ENCODE measurements at places on chromosomes 11 and 22.
A peak's percentile ranks its signal among the peaks of the same experiment; 100 is the strongest.

- no peak for DNase-seq
Observed at GRCh38 chr11:133987171-133987570, 30.4 kb upstream of the IGSF9B start.

DNA sequence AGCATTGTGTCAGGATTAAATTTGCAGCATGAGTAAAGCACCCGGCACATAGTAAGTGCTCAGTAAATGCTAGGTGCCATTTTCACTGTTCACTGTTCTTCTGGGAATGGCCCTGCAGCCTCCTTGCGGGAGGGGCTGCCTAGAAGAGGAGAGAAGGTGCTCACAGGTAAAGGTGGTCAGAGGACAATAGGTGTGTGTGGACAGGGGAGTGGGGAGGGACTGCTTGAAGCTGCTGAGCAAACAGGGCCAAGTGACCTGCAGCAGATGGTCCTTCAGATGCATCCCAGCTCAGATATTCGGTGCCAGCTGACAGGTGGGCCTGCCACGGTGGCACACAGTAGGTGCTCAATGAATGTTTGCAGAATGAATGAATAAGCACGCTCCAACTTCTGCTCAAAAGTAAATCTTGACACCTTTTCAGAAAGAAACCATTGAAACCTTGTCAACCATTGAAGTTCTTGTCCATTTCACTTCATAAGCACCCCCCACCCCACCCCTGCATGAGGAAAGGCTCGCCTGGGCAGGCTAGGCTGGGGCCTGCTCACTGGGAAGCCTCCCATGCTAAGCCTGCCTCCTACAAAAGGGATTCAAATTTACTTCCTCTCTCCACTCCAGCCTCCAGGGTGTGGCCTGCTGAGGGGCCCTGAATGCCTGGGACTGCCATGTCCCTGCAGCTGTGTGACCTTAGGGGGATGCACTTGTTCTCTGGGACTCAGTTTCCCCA, 1.6 kb downstream of the KIAA0930 start:
- DNase-seq: peak; percentile 76

- no peak for DNase-seq
Observed at GRCh38 chr11:107688322-107688918, 23.4 kb downstream of the SLN start.

DNA sequence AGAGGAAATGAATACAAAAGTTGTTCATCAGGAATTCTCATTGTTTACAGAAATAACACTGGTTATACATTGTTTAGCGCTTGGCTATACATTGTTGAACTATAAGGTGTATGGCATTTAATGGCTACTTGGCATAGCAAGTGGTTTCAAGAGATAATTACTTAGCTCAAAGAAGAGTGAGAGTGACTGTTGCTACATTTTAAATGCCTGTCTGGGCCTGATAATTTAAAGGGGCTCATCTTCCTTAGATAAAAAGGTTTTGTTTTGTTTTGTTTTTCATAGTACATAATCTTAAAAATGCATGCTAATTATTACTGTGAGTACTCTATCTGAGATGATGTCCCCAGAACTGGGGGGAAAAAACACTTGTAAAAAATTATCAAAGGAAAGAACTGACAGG, 1.5 kb upstream of the SMPD1 start:
- DNase-seq: no peak

DNA sequence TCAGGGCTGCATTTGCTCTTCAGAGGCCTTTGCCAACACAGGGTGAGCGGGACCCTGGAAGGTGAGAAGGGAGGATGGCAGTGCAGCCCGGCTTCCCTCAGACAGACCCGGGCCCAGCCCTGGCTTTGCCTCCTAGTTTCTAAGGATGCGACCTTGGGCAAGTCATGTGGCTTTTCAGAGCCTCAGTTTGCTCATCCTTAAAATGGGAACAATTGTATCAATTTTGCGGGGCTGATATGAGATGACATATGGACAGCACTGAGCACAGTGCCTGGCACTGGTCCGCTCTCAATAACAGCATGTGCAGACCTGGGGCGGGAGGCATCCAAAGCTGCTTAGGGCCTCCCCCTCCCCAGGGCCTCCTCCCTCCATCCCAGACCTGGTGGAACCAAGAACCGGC, 74.7 kb upstream of the THY1 start:
- no peak for DNase-seq

DNA sequence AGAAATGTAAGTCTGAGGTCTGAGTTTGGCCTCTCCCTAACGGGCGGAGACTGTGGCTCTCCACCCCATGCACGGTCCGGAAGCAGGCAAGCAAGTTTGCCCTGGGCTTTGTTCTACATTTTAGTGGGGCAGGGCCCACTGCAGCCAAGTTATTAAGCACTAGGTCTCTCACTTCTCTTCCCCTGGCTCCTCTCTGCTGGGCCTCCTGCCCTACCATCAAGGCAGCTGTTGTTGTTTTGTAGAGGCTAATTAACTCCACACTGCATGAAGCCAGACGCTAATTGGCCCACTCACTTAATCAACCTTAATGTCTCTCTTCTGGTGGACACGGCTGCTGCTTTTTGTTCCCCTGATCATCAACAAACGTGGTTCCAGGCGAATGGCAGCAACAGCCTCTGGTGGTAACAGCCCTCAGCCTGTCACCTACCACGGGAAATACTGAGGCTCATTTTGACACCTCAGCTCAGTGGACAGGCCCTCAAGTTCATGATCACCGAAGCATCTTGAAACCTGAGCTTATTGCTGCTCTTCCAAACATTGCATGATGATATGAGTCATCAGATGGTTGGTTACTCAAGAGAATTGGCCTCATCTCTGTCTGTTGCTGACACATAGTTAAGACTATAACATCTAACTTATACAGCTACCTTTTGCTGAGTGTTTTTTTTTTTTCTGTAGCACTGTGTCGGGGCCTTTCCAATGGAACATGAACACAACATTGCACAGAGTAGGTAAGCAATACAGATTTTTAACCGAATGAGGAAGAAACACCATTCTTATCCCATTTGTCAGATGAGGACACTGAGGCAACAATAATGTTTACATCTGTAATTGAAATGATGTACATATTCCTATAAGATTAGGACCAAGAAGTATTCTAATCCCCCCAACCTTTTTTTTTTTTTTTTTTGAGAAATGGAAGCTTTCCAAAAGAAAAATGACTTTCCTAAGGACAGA, 20.8 kb upstream of the LMO2 start:
- DNase-seq: peak; percentile 96

DNA sequence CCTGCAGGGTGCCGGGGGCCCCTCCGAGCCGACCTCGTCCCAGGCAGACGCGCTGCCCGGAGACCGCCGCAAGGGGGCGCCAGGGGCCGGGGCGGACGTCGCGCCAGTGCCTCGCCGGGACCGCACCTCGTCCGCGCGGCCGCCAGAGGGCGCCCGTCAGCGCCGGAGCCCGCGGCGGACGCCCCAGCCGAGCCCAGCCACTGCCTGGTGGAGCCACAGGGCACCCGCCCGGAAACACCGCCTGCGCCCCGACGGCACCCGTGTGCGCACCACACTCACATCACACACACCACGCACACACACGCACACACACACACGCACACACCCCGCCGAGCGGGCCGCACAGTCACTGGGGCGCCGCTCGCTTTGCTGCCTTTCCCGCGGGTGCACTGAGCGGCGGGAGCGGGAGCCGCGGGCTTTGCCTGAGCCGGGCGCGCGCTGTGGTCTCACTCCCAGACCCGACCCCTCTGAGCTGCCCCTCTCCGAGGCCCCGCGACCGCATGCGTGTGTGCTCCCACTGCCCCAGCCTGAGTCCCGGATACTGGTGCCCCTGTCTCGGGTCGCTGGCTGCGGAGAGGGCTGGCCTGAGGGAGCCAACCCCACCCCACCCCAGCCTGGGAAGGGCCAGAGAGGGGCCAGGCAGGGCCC, 449.3 kb downstream of the OPCML start:
- DNase-seq: peak; percentile 50

DNA sequence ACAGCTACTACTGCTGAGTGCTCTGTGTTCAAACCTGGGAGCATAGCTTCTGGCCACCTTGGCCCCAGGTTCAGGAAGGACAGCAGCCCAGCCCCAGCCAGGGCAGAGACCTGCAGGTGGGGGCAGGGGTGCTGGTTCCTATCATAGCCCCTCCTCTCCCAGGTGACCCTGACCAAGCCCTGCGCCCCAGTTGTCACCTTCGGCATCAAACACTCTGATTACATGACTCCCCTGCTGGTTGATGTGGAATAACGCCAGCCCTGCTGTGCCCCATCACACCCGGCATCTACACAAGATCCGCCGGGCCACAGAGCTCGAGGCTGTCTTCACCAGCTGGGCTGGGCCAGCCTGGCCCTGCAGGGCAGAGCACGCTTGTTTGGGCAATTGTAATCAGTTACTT, 6.9 kb downstream of the SCGB1C1 start:
- no peak for DNase-seq

GRCh38 chr11:61173456-61173855, 12.2 kb upstream of the VPS37C start:
- peak; percentile 56 for DNase-seq

- peak; percentile 82 for DNase-seq
Observed at GRCh38 chr11:63869683-63870082, 30.8 kb downstream of the MARK2 start.

- no peak for DNase-seq
Observed at GRCh38 chr22:26045860-26046259, 123.4 kb upstream of the SEZ6L start.

GRCh38 chr11:28106353-28107043, 1.5 kb downstream of the KIF18A start:
- DNase-seq: no peak

- no peak for DNase-seq
Observed at GRCh38 chr11:83007909-83008580, 63.7 kb downstream of the RAB30 start.

DNA sequence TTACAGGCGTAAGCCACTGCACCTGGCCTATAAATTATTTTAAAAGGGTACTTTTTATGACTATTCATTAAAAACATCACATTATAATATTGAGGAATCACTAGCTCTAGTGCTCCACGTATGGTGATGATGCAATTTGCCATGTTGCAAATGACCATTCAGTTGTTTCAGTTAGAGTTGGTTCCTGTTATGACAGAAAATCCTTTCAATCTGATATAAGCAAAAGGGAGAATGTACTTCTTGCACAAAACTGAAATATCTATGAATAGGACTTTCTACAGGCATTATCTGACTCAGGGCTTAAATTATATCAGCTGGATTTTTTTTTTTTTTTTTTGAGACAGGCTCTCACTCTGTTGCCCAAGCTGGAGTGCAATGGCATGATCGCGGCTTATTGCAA, 45.6 kb upstream of the RRM1 start:
- peak; percentile 82 for DNase-seq

- no peak for DNase-seq
Observed at GRCh38 chr11:7050191-7050590, 29.9 kb downstream of the NLRP14 start.
